ENCODE measurements at places on chromosomes 4 and X.

GRCh38 chrX:3963980-3964379, 250.5 kb upstream of the PRKX start:
- no peak for DNase-seq

- DNase-seq = no peak
Observed at GRCh38 chr4:848803-849477, 23.0 kb upstream of the CPLX1 start.

DNA sequence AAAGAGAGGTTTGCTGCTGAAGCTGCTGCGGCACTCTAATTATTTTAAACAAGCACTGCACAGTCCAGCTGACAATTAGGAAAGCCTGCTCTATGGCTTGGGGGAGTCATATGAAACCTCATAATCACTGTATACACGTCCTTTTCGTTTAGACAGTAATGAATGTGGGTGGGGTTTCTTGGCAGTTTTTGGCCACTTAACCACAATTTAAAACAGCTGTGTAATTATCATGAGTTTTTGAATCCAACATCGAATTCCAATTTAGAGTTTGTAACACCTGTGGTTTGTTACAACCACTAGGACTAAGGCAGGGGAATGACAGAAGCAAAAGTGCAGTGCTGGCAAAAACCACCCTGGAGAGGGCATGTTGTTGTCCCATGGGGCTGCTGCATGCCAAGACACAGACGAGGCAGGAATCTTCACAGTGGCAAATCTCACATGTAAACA, 99.5 kb downstream of the CXXC4 start:
- DNase-seq = no peak

DNA sequence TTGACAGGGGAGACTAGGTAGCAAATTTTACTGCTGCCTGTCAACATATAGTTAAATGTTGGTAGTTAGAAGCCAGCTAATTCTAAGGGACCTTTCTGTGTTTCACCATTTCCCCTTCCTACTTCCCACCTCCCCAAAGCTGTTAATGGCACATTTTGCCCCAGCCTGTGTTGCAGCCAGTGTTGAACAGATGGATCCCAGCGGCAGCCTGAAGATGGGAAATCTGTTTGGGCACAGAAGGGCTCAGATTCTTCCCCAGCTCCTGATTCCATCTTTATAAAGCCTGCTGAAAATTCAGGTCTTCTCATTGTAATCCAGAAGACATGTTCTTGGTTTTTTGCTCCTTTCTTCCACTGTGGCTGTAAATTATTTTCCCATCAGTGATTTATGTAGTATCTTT, 89.0 kb downstream of the SPRY1 start:
- no peak for DNase-seq

- DNase-seq = no peak
Observed at GRCh38 chr4:142350871-142351270, 495.2 kb downstream of the INPP4B start.

DNA sequence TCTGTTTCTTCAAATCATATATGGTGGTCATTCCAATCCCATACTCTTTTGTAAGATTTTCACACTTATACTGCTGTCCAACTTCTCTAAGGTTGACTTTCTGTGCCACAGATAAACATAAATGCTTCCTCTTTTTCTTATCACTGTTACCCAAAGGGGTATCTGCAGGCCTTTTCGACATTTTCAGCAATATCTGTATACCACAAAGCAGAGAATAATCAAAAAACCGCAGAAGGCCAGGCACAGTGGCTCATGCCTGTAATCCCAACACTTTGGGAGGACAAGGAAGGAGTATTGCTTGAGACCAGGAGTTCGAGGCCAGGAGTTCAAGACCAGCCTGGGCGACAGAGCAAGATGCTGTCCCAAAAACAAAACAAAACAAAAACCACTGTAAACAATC, 3.1 kb upstream of the RFC1 start:
- DNase-seq = no peak

GRCh38 chrX:15475021-15475420, 18.1 kb downstream of the PIR start:
- DNase-seq = no peak

GRCh38 chrX:54950730-54951375, 30.2 kb downstream of the TRO start:
- DNase-seq = no peak

DNA sequence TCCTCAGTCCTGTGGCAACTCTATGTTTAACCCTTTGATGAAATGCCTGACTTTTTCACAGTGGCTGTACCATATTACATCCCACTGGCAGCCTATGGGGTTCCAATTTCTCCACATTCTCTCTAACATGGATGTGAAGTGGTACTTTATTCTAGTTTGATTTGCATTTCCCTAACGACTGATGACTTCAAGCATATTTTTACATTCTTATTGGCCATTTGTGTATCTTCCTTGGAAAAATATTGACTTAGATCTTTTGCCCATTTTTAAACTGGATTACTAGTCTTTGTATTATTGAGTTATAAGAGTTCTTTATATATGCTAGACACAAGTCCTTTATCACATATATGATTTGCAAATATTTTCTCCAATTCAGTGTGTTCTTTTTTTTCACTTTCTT, 2.1 kb upstream of the RAB39B start:
- no peak for DNase-seq

GRCh38 chr4:183996868-183997267, 91.8 kb downstream of the STOX2 start:
- no peak for DNase-seq

DNA sequence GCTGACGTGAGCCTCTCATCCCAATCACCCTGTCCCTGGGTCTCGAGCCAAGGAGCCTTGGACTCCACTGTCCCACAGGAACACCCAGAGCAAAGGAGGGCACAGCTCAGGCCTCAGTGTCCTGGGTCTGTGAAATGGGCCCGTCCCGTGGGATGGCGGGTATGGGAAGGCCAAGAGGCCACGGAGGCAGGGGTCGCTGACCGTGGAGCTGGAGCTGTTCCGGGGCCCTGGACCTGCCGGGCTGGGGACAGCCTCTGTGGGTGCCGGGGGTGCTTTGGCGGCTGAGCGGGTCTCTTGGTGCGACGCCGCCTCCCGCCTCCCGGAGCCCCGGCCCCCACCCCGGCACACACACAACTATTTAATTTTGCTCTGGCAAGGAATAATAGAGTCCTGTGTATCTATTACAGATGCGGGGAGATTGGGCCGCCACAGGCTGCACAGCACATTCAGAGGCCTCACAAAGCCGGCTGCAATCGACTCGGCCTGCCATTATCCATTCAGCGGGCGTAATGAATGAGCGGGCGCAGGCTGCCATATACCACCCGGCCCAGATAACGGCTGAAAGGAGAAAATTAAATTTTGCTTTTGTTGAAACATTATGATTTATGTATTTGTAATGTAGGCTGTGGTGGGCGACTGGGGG, 83.9 kb upstream of the NKX1-1 start:
- DNase-seq = no peak

GRCh38 chr4:103150677-103151076, 47.5 kb downstream of the CENPE start:
- peak; percentile 22 for DNase-seq

DNA sequence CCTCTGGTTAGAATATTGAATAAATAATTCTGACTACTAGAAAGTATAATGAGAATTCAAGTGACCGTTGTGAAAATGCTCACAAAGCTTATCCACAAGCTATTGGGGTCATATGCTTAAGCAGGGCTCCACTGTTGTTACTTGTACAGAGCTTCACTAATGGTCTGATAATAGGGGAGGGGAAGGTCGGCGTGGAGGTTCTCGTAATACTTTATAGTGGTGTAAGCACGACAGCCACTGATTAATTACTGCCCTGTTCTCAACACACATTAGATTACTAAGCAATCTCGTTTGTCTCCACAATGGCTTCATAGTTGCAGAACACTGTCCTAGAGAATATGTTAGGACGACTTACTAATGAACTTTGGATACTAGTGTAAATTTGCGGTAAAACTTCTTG, 11.6 kb downstream of the UNC5C start:
- no peak for DNase-seq

DNA sequence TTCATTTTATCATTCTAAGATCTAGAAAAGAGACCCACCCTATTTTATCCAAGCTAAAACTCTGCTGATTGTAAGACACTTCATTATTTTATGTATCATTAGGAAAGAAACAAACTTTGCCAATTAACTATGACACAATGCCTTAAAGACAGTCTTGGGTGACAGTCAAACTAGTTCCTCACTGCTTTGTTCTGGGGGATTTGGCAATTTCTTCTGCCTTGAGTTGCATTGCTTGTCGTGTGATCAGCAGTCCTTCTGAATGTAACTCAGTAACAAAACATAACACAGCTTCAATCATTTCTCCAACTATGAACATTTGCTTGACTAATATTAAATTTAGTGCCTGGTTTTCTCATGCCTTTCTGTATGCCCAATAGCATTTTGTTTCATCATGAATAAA, 577.9 kb upstream of the DIPK2B start:
- DNase-seq = no peak

- no peak for DNase-seq
Observed at GRCh38 chrX:29431895-29432294, 783.5 kb upstream of the MAGEB2 start.

DNA sequence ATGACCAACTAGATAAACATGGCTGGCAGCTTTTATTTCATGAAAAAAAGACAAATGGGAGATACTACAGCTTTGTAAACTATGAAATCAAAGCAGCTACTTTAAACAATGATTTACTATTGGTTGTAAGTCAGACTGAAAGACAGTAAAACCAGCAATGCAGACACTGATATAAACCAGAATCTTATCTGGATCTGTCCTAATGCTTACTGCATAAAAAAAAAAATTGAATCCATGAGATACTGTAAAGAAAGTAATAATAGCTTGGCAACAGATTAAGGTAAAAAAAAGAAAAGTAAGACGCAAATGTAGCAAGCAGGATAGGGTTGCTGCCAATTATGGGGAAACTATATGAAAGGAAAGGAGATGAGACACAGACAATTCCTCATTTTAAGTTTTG, 7.3 kb downstream of the LCORL start:
- DNase-seq = no peak

DNA sequence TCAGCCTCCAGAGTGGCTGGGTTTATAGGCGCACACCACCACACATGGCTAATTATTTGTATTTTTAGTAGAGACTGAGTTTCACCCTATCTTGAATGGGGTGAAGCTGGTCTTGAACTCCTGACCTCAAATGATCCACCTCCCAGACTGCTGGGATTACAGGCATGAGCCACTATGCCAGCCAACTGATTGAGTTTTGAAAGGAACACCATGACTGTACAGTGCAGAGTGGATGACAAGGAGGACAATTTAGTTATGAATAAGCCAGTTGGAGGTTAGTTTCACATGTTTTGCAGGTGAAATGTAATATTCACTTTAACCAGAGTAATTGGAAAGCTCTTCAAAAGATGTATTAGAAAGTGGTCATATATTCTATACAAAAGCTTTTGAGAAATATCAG, 60.8 kb downstream of the PCDH18 start:
- DNase-seq = no peak

All from amniotic stem cell (primary cell).